Tibial nerve (tissue), 4 donors: ENCODE measurements at places on chromosomes 7 and 10.

DNA sequence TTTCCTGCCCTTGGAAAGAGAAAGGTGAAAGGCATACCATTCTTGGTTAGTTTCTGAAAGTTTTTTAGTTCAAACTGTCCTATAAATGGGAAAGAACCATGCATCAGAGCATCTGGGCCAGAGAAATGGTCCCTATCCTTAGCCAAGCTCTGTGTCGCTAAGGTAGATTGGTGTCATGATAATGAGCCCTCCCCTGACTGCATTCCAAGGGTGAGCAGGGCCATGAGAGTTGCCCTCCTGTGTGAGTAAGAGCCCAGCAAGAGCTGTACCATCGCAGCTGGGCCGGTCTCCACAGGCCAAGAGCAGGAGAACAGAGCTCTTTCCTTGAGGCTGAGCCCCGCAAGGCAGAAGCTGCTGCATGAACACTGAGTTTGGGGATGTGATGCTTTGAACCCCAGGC, 30.3 kb downstream of the GRB10 start:
- no peak for DNase-seq

- no peak for DNase-seq
These were observed 758.7 kb upstream of the CELF2 start for GRCh38 chr10:10259013-10259412.

DNA sequence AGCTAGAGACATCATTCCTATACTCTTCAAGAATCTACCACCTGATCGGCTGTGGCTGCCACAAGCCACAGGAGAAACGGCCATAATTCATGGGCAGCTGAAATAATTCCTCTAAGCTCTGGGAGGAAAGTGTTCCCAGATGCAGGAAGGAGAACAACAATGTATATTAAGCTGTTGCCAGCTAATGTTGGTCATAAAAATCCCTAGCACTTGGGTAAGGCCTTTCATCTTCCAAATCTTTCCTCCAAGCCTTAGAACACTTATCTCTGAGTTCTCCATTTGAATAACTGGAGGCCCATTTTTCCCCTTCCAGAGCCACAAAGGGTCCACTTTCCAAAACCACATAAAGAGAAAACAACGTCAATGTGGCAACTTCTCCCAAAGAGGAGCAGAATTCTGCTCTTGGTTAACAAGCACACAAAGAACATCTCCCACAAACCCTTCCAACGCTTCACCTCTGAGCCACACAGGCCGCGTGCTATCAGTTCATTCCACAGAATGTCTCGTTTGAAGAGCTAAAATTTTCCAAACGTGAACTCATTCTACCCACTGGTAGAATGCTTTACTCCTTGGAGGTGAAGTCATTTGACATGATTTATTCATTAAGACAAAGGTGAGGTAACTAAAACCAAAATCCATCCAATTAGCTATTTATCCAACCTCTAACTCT, 11.2 kb downstream of the KCNMA1 start:
- DNase-seq: no peak

DNA sequence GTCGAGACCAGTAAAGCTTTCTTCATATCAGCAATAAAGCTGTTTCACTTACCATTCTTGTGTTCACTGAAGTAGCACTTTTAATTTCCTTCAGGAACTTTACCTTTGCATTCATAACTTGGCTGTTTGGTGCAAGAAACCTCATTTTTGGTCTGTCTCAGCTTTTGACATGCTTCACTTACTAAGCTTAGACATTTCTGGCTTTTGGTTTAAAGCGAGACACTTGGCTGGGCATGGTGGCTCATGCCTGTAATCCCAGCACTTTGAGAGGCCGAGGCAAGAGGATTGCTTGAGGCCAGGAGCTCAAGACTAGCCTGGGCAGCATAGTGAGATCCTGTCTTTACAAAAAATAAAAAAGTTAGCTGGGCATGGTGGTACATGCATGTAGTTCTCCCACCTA, 15.8 kb downstream of the PLEKHA1 start:
- no peak for DNase-seq

DNA sequence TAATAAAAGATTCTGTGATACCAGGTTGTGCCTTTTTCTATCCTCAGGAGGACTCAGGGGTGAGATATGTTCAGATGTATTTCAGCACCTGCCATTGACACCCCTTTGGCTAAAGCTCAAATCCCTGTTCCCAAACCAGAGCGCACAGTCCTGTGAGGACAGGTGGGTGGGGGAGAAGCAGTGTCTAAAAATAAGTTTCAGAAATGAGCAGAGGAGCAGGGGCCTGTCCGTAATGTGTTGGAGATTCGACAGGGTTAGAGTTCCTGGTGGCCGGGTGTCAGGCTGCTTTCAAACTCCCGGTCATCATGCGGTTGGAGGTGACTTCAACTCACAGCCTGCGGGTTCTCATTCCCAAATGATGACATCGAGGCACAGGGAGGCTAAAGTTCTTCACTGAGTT, 211.5 kb downstream of the KLF6 start:
- no peak for DNase-seq

- no peak for DNase-seq
These were observed 29.8 kb downstream of the CALCR start for GRCh38 chr7:93544691-93545090.

GRCh38 chr7:112788778-112789343, 1.3 kb downstream of the TMEM168 start:
- no peak for DNase-seq

DNA sequence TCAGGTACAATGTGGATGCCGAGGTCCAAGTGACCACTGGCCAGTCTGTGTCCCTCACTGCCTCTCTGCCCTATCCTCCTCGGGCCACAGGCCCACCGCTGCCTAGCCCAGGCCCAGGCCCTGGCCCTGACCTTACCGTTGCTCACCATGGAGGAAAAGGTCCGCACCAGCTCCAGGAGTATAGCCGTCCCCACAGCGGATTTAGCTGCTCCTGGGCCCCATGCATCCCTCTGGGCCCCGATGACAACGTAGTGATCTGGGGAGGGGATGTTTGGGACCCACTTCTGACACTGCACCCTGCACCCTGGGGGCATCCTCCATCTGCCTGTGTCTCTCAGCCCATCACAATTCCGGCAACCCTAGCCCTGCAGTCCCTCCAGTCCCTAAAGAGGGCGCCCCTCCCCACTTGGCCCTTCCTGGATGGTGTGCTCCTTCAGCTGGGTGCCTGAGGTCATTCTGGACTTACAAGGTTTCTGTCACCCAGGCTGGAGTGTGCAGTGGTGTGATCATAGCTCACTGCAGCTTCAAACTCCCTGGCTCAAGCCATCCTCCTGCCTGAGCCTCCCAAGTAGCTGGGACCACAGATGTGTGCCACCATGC, 12.1 kb downstream of the TFR2 start:
- no peak for DNase-seq

GRCh38 chr10:113442336-113442735, 110.5 kb upstream of the HABP2 start:
- no peak for DNase-seq

DNA sequence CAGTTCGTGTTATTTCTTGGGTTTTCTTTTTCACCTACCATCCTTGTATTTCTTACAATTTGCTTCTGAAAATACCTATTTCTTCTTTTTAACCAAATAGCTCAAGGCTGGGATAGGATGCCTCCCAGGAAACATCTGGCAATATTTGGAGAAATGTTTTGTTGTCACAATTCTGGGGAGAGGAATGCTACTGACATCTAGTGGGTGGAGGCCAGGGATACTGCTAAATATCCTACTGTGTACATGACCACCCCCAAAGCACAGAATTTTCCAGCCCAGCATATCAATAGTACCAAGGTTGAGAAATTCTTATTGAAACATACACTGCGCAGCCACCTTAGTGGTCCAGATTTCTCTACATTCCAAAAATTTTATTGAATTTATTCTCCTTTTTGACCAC, 55.5 kb downstream of the CNTNAP2 start:
- DNase-seq: no peak

GRCh38 chr10:77290528-77291155, 347.0 kb downstream of the KCNMA1 start:
- DNase-seq: no peak

GRCh38 chr10:77157248-77158019, 480.2 kb downstream of the KCNMA1 start:
- no peak for DNase-seq

DNA sequence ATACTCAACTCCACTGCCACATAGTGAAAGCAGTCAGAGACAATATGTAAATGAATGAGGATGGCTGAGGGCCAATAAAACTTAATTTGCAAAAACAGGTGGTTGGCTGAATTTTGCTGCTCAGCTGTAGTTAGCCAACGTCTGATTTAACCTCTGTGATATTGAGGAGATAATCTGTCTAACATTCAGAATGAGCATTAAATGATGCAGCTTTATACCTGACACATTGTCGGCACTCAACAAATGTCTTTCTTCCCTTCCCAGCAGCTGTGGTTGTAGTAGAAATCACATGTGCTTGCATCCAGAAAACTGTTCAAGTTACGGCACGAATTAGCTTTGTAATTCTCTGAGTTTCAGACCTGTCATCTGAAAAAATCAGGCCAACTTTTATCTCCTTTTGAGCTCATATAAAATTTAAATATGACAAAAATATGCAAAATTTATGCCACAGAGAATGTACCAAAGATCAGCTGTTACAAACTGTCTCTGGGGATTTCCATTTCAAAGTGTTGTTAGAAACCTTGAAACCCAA, 1239.7 kb downstream of the GATA3 start:
- DNase-seq: no peak

GRCh38 chr10:42973870-42974692, 102.8 kb upstream of the RET start:
- DNase-seq: no peak

DNA sequence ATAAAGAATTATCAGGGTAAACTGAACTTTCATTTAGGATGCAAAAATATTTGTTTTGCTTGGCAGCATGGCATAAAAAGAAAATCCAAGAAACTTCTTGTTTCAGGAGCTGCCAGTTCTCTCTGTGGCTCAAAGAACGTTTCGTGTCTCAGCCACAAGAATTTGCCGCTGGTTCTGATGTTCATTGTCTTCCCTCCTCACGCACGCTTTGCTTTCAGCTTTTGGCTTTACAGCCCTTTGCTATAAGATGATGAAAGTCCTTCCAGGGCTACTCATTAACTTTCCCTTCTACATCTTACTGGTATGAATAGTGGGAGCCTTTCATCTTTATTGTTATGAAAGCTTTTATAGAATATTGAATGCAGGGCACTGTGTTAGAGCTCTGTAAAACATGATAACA, 124.7 kb downstream of the BICC1 start:
- DNase-seq: no peak

DNA sequence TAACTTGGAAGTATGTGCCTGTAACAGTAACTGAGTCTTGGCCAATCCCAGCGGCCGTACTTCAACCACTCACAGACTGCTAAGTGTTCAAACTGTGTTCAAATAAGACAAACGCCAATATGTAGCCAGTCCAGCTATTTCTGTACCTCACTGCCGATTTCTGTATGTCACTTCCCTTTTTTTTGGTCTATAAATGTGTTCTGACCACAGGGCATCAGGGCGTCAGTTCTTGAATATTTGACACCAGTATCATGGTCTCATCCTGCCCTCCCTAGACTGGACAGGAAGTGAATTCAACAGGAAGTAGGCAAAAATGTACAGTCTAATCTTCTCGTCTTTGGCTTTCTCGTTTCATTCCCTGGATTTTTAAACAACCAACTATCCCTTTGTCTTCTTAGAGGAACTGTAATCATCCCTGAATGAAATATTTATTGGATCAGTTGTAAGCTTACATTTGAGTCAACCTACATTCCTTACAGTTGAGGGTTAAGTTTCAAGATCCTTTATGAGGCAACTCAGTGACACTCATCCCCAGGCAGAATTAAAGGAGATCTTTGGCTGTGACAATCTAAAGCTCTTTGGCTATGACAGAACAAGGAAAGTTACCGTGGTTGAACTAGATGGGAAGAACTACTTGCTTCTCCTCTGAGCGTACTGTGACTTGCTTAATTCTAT, 232.7 kb downstream of the NSUN6 start:
- no peak for DNase-seq

DNA sequence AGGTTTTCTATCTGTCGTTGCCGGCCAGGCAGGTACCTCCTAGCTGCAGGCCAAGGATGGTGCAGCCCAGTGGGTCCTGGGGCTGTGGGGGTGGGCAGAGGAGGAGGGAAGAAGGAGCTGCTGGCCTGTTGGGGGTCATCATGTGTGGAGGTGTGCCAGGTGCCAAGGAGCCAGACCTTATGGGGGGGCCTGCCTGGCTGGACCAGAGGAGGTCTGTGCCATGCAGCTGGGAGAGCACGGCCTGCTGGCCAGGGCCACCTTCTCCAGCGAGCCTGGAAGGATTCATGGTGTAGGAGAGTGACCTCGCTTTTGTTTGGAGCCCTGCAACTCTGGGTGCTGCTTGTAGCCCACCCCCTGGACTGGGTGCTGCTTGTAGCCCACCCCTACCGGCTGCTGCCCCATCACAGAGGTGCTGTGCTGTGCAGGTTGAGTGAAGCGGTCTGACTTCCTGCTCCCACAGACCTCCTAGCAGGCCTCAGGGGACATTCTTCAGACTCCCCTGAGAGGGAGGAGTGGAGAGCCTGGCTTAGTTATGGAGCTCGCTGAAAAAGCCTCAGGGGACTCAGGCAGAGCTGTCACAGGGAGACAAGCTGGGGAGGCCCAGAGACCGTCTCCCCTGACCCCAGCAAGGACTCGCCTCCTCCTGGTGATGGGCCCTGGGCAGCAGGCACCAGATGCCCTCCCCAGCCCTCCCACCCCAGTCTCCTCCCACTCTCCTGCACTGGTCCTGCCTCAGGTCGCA, 67.7 kb upstream of the AQP1 start:
- DNase-seq: no peak

DNA sequence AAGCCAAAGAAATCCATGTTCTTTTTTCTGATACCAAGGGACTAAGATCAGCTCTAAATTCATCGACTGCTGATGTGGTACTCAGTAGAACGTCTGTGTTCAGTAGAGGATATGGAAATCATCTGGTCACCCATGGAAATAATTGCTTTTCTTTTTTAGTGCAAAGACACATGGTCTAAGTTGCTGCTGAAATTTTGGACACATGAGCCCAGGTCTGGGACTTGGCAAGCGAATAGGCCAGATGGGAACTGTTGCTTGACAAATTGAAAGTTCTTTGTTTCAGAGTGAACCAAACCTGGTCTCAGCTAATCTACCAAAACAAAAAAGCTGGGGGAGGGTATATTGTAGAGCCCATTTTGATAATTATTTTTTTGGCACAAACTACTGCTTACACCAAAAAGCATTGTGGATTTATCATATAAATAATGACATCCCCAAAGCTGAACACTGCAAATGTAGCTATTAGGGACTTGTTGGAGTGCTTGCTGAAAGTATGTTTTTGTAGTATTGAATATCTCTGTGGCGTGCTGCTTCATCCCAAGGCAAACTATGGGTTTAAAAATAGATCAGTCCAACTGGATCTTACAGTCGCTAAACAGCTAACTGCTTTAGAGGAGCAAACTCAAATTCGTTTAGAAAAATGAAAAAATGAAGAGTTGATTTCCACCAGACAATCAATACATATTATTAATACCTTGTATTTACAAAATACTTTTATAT, 144.7 kb downstream of the TRIL start:
- no peak for DNase-seq
